Neural crest cell (in vitro differentiated cells): ENCODE measurements at places on chromosomes 13 and 19. TPM values are rescaled to one million over a fixed set of nuclear protein-coding genes. Genes with fewer than 3 reads are reported as not detected.

The KCTD12 gene
- total RNA-seq = 7.4 and 8.6 TPM in 2 replicates

DNA sequence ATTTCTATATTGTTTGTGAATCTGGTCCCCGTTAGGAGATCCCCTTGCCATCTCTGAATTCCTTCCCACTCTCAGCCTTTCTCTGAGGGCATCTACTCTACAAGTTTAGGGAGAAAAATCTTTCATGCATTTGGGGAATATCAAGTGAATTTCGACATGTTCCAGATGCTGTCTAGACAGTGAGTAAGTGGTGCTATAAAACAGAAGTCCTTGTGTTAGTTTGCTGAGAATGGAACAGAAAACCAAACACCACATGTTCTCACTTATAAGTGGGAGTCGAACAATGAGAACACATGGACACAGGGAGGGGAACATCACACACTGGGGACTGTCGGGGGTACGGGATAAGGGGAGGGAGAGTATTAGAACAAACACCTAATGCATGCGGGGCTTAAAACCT, 5.1 kb downstream of the OR7A10 start:
- no peaks in the 10 kb centered on the region for H3K36me3 ChIP-seq
- H3K27ac ChIP-seq = no peak overlapping the region

GRCh38 chr13:65343898-65344663, 1886.1 kb downstream of the PCDH9 start:
- H3K27ac ChIP-seq = no peak overlapping the region
- no peaks in the 10 kb centered on the region for H3K27me3 ChIP-seq

The KLF12 gene
- 28.6 and 29.9 TPM in 2 replicates for total RNA-seq

GRCh38 chr19:19444681-19445155, 39.2 kb downstream of the GATAD2A start:
- H3K27me3 ChIP-seq = no peaks in the 10 kb centered on the region
- H3K4me1 ChIP-seq = peaks cover 17% of the 10 kb centered on the region
- H3K4me3 ChIP-seq = no peak overlapping the region
- H3K36me3 ChIP-seq = no peaks in the 10 kb centered on the region

The ATP4A gene
- total RNA-seq = not detected in 2 replicates

The MPND gene
- 45.3 and 45.6 TPM in 2 replicates for total RNA-seq

The UHRF1 gene
- total RNA-seq = 219 and 223 TPM in 2 replicates

The PPM1N gene
- not detected in 2 replicates for total RNA-seq

DNA sequence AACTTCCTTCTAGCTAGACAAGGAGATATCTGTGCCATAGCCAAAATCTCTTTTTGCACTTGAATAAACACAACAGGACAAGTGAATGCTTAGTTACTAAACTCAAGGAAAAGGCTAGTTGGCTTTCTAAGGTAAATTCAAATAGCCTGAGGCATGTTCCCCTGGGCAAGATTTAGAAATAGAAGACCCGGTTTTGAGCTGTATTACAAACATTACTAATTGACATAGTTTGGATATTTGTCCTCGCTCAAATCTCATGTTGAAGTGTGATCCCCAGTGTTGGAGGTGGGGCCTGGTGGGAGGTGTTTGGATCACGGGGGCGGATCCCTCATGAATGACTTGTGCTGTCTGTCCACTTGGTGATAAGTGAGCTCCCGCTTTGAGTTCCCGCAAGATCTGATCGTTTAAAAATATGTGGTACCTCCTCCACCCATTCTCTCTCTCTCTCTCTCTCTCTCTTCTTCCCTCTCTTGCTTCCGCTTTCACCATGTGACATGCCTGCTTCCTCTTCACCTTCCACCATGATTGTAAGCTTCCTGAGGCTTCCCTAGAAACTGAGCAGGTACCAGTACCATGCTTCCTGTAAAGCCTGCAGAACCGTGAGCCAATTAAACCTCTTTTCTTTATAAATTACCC, 3.9 kb upstream of the KBTBD6 start:
- no peak for DNase-seq
- no peaks in the 10 kb centered on the region for H3K27me3 ChIP-seq
- no peak overlapping the region for H3K4me3 ChIP-seq
- H3K4me1 ChIP-seq = peaks cover 22% of the 10 kb centered on the region
- H3K36me3 ChIP-seq = peaks cover 3% of the 10 kb centered on the region
- no peak overlapping the region for H3K27ac ChIP-seq

DNA sequence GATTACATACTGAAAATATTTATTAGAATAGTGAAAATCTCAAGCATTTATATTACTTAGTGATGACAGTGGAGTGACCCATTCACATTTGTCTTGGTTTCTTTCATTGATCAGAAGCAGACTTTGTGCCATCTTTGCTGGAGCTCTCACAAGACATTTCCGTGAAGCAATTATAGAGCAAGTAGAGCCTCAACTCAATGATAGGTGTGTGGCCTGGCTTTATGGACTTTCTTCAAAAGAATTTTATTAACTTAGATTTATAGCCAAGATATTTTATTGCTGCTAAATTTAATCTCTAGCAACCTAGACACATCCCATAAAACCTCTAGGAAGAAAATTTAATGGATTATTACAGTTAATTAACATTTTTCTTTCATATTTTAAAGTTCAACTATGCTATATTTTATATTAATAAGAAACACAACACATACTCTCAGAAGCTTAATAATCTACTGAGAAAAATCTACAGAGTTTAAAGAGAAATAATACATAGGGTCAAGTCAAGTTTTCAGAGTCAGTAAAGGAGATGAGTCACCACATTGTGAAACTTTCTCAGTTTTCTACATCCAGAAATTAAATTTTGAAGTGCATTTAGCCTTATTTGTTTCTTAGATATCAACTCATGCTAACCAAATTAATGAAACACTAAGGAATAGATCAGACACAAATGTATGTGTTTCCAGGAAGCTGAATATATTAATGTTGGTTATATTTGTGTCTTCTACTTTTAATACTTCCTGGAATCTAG, 160.5 kb downstream of the LACC1 start:
- no peak overlapping the region for H3K4me3 ChIP-seq
- H3K27ac ChIP-seq = no peak overlapping the region
- peaks cover 14% of the 10 kb centered on the region for H3K4me1 ChIP-seq
- no peaks in the 10 kb centered on the region for H3K27me3 ChIP-seq

The FPR3 gene
- total RNA-seq = not detected in 2 replicates

GRCh38 chr19:2813235-2814160, 6.2 kb upstream of the ZNF554 start:
- H3K4me1 ChIP-seq = peaks cover 3% of the 10 kb centered on the region
- H3K36me3 ChIP-seq = peaks cover 6% of the 10 kb centered on the region
- H3K27ac ChIP-seq = no peak overlapping the region
- DNase-seq = no peak
- no peaks in the 10 kb centered on the region for H3K27me3 ChIP-seq
- no peak overlapping the region for H3K4me3 ChIP-seq

- H3K36me3 ChIP-seq = no peaks in the 10 kb centered on the region
- H3K27ac ChIP-seq = no peak overlapping the region
- no peak overlapping the region for H3K4me3 ChIP-seq
- DNase-seq = no peak
- H3K4me1 ChIP-seq = peaks cover 9% of the 10 kb centered on the region
Measured at GRCh38 chr19:16366433-16367260, 42.0 kb downstream of the KLF2 start.

- H3K4me3 ChIP-seq = no peak overlapping the region
- no peak overlapping the region for H3K27ac ChIP-seq
- DNase-seq = no peak
- H3K36me3 ChIP-seq = no peaks in the 10 kb centered on the region
- peaks cover 21% of the 10 kb centered on the region for H3K27me3 ChIP-seq
Measured at GRCh38 chr19:28456252-28456651, 756.7 kb downstream of the UQCRFS1 start.

- peaks cover 6% of the 10 kb centered on the region for H3K4me1 ChIP-seq
- no peak overlapping the region for H3K4me3 ChIP-seq
- no peak overlapping the region for H3K27ac ChIP-seq
- no peaks in the 10 kb centered on the region for H3K36me3 ChIP-seq
- no peak for DNase-seq
Measured at GRCh38 chr19:5914946-5915781, 1.1 kb downstream of the CAPS start.
